ENCODE measurements at places on chromosomes 13 and 19.
A peak's percentile ranks its signal among the peaks of the same experiment; 100 is the strongest.

DNA sequence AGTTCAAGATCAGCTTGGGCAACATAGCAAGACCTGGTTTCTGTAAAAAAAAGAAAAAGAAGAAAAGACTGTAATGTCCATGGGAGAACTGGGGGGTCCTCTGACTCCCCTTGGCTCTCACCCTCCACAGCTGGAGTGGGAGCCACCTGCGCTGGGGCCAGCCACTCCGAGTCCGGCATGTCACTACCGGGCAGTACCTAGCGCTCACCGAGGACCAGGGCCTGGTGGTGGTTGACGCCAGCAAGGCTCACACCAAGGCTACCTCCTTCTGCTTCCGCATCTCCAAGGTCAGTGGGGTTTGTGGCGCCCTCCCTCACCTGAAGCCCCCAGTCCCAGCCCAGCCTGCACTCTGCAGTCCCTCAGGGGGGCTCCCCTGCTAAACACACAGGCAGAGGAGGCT lies 14.7 kb downstream of the RYR1 start:
- DNase-seq = no peak

- no peak for DNase-seq
Observed at GRCh38 chr13:27132538-27132937, 39.1 kb downstream of the USP12 start.

DNA sequence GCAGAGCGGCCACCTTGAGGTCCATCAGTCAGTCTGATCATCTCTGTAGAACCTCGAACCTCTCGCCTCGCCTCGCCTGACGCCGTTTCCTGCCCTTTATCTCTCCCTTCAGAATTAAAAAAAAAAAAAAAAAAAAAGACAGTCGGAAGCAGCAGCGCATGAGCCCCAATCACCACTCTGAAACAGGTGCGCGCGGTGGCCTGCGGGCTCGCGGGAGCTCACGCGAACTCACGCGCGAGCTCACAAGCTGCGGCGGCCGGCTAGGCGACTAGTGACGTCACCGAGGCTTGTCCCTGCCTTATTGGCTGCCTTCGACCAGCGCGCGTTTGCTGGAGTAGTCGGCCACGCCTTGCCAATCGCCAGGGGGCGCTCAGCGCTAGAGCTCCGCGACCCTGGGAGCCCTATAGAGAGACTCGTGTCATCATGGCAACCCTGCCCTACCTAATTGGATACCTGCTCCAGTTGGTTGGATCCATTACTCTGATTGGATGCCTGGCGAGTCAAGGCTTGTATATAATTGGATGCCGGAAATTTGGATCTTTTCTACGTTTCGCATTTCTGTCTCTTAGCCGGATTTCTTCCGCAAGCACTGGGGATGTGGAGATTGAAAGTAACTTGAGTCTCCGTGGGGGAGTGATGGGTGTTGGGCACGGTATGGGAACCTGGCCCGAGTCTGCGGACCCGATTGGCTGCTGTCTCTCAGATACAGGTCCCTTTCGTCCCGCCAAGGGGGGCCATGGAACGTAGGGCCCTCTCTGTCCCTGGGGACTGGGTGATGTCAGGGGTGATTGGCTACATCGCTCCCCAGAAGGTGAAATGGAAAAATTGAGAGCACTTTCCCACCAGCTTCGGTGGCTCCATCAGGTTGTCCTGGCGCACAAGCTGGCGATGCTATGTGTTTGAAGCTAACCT lies 31.6 kb downstream of the SYT3 start:
- DNase-seq = peak; percentile 73

DNA sequence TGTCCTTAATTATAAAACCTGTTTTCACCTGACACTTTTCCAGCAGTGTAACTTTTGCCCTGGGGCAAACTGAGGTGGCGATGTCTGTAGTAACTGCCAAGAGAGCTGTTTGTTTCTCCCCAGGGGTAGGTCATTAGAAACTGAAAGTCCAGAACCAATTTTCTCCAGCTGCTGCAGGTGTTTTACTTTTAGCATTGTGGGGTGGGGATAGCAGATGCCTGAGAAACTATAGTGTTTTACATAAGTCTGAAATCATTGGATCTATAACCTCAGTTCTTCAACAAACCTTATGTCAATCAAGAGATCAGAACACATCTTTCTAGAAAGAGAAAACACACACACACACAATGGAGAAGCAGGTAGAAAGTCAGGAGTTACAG lies 92.7 kb downstream of the LHFPL6 start:
- no peak for DNase-seq

- no peak for DNase-seq
Observed at GRCh38 chr13:31805841-31806240, 66.5 kb downstream of the RXFP2 start.

- DNase-seq = no peak
Observed at GRCh38 chr19:13011653-13012389, 16.5 kb downstream of the NFIX start.

GRCh38 chr13:91122766-91123165 lies 224.7 kb upstream of the MIR17HG start:
- DNase-seq = no peak

DNA sequence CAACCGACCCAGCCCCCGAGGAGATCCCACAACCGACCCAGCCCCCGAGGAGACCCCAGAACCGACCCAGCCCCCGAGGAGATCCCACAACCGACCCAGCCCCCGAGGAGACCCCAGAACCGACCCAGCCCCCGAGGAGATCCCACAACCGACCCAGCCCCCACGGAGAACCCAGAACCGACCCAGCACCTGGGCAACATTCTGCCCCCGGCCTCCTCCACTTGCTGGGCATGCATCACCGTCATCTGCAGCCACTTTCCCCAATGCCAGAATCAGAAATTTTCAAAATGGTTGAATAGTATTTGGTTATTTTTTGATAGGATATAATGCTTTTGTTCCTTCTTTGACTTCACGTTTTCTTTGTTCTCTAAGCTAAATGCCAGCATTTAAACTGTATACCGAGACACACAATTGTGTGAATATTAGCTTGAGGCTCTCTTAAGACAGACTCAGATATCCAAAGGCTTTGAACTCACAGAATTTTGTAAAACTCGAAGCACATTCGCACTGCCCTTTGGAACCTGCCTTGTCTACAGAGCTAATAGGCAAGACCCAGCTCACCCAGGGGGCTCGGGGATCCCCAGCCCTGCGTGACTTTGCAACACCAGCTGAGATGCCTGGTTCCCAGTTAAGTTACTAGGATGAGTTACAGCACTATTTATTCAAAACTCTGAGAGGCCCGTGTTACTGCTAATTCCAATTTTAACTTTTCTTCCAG lies 15.5 kb upstream of the RASA3 start:
- no peak for DNase-seq

- DNase-seq = no peak
Observed at GRCh38 chr13:66359910-66360552, 870.1 kb downstream of the PCDH9 start.

DNA sequence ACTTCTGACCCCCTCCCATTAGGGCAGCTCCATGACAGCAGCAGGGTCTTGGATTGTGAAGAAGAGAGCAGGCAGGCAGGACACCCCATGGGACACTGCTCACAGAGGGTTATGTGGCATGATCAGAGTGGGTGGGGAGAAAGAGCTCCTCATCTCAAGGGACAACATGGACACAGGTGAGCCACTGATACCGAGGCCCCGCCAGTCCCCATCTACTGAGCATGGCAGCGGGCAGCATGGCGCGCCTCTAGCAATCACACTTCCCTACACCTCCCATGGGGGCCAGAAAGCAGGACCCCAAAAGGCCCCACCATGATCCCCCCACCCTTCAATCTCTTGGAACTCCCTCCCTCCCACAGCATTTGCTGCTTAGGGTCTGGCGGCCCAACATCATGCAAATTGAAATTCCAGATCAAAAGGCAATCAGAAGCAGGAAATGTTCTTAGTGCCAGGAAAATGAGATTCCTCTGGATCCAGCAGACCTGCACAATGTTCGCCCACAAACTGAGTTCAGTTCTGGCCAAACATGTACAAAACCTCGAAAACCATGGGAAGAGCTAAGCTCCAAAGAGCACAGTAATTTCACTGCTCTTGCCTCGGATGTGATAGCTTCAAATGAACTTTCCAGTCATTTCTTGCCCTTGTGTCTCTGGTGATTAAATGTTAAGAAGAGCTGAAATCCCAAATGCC lies 14.8 kb downstream of the DOCK9 start:
- DNase-seq = no peak

DNA sequence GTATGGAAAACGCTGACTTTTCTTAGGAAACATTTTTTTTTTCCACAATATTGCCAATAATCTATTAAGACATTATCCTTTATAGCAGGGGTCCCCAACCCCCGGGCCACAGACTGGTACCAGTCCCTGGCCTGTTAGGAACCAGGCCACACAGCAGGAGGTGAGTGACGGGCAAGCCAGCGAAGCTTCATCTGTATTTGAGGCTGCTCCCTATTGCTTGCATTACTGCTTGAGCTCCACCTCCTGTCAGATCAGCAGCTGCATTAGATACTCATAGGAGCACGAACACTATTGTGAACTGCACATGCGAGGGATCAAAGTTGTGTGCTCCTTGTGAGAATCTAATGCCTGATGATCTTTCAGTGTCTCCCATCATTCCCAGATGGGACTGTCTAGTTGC lies 793.7 kb downstream of the SLITRK5 start:
- DNase-seq = no peak

DNA sequence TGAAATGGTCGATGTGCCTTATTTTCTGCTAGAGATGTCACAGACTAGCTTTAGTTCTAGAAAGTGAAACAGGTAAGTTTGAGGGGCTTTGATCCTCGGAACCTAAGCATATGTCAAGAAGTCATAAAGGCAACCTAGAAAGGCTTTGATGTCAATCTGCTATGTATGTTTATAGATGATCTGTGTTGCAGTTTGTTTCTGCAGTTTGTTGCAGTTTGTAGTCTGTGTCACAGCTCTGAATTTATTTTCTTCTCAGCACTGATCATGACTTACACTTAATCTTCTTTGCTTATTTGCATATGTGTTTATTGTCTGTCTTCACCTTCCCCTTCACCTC lies 5.9 kb downstream of the LSM14A start:
- no peak for DNase-seq

- no peak for DNase-seq
Observed at GRCh38 chr19:31256593-31256960, 92.7 kb downstream of the TSHZ3 start.

DNA sequence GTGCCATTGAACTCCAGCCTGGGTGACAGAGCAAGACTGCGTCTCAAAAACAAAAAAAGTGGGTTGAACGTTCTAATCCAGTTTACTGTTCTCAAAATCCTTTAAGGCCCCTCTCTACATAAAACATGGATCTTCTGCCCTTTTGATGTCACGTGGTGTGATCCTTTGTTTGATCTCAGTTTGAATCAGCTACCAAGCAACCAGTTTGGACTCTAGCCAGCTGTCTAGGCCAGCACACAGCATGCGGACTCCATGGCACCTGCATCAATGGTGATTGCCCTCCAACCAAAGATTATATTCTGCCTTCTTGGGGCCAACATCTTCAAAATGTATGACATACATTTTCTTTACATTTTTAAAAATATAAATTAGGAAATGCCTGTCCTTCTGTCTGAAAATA lies 365.4 kb downstream of the NDFIP2 start:
- DNase-seq = no peak

GRCh38 chr13:53121131-53121773 lies 92.6 kb downstream of the OLFM4 start:
- no peak for DNase-seq

GRCh38 chr13:95217920-95218830 lies 83.1 kb downstream of the ABCC4 start:
- DNase-seq = no peak
